ENCODE measurements at places on chromosomes 1 and 21.

GRCh38 chr1:200929530-200930278, 35.0 kb downstream of the INAVA start:
- no peaks in the 10 kb centered on the region for H3K27me3 ChIP-seq
- H3K27ac ChIP-seq = no peak overlapping the region
- DNase-seq = no peak
- no peaks in the 10 kb centered on the region for H3K4me1 ChIP-seq
- no peaks in the 10 kb centered on the region for H3K36me3 ChIP-seq

DNA sequence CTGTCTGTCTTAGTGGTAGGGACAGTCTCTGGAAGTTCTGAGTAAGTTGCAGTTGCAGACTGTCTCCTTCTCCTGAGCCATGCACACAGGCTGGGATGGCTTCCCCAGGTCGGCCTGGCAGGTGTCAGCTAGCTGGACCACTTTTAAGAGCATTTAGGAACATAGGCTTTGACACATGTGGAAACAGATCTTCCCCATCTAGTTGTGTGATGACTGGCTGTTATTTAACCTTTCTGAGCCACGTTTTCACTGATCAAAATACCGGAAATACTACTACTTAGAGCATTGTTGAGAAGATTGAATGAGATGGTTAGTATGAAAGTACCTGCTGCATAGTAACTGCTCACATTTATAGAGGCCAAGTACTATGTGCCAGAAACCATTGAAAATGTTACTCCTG, 6.2 kb upstream of the MAPKAPK2 start:
- no peaks in the 10 kb centered on the region for H3K36me3 ChIP-seq
- DNase-seq = no peak
- no peaks in the 10 kb centered on the region for H3K4me1 ChIP-seq
- peaks cover 36% of the 10 kb centered on the region for H3K27me3 ChIP-seq

DNA sequence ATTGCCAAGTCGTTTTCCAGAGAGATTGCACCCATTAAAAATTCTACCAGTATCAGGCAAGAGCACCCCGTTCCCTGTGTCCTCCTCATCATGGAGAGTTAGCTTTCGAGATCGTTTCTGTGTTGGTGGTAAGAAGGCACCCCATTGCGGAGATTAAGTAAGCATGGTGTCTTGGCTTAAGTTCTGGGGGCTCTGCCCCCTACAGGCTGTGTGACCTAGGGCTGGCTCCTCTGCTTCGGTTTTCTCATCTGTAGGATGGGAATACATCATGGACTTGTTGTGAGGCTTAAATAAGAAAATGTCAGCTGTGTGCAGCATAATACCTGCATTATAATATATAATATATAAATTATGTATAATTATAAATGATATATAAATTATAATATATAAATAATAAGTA, 36.8 kb upstream of the TENT5C start:
- H3K27ac ChIP-seq = no peak overlapping the region
- H3K4me1 ChIP-seq = peaks cover 30% of the 10 kb centered on the region
- no peaks in the 10 kb centered on the region for H3K27me3 ChIP-seq
- DNase-seq = no peak

DNA sequence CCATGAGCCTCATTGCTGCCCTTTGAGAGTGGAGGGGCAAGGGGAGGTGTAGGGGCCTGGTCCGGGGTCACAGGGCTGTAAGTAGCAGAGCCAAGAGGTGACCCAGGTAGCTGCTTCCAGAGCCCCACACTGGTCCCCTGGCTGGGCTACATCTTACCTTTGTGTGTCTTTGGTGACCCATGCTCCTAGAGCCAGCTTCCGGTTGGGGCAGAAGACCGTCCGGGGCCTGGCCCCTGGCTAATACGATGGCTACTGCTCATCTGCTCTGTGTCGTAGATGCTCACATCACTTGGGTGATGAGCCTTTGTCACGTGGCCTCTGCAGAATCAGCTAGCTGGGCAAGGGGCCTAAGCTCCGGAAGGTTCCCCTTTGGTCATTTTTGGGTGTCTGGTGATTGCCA, 20.6 kb downstream of the ABCG1 start:
- H3K36me3 ChIP-seq = no peaks in the 10 kb centered on the region
- H3K4me1 ChIP-seq = peaks cover 14% of the 10 kb centered on the region
- peaks cover 43% of the 10 kb centered on the region for H3K27me3 ChIP-seq
- H3K27ac ChIP-seq = no peak overlapping the region
- no peak for DNase-seq

DNA sequence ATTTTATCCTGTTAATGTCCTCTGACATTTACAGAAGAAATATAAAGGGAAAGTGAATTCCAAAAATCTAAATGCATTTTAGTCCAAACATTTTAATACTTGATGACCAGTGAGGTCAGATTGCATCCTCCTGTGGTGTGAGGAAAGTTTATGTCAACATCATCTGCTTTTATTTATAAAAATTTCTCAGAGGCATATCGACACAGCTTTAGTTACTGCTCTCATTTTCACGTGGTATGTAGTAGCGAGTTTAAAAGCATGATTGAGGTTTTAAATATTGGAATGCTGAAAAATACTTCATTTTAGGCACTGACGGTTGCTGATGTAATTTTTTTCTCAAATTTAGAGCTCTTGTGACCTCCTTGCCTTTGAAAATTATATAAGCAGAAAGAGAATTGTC, 234.8 kb downstream of the HMCN1 start:
- no peaks in the 10 kb centered on the region for H3K4me1 ChIP-seq
- no peaks in the 10 kb centered on the region for H3K27me3 ChIP-seq
- H3K27ac ChIP-seq = no peak overlapping the region
- DNase-seq = no peak
- no peak overlapping the region for H3K4me3 ChIP-seq

GRCh38 chr1:209029737-209030136, 553.8 kb upstream of the CAMK1G start:
- H3K27ac ChIP-seq = no peak overlapping the region
- no peaks in the 10 kb centered on the region for H3K4me1 ChIP-seq
- no peak overlapping the region for H3K4me3 ChIP-seq
- DNase-seq = no peak

DNA sequence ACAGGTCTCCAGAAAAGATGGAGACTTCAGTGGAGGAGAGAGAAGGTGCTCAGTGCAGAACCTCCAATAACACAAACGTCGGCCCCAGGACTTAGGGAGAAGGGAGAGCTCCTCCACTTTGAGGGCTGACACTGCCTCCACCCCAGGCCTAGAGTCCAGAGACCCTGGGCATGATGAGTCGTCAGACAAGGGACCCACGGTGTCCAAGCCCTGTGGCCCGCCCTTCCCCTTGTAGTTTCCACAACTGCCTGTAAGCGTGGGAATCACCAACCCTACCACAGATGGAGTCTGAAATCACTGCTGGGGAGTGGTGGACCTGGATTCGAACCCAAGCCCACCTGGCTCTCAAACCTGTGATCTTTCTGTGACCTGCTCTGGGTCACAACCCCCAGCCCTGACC, 281.1 kb downstream of the NPHP4 start:
- no peak overlapping the region for H3K27ac ChIP-seq
- H3K4me1 ChIP-seq = no peaks in the 10 kb centered on the region
- H3K4me3 ChIP-seq = no peak overlapping the region
- no peaks in the 10 kb centered on the region for H3K36me3 ChIP-seq
- no peak for DNase-seq

Data from progenitor cell of endocrine pancreas (in vitro differentiated cells).